ENCODE measurements at places on chromosomes 11 and 22.
A peak's percentile ranks its signal among the peaks of the same experiment; 100 is the strongest.

DNA sequence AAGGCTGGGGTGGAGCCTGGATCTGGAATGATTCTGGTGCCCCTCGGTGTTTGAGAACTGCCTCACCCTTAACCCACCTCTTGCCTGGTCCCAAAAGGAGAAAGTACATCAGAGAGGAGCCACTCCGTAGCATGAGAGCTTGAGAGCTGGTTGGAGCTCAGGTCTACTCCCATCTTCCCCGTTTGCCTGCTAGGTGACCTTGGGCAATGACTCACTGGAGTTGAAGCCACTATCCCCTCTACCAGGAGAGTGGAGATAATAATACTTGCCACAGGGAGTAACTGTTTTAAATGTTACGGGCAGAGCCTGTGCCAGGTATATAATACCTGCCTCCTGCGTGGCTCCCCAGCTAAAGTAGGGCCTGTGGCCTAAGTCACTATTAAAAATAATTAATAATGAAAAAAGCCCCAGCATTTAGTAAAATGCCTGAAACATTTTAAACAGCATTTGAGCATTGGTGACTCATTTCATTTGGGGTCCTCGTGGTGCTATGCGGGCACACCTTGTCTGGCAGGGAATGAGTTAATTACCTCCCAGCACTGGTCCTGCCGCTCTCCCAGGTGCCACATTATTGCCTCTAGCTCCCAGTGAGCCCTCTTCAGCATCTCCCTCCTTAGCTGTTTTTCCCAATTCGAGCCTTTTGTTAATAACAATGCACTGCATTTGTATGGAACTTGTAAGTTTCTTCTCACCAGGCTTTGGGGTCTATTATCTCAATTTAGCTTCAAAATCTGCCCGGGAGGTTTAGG is 22.5 kb downstream of the CYTH4 start:
- DNase-seq: no peak

- DNase-seq: no peak
These were observed 211.9 kb downstream of the BLID start for GRCh38 chr11:121904148-121904547.

- DNase-seq: no peak
These were observed 307.6 kb downstream of the CTTN start for GRCh38 chr11:70705930-70706329.

- DNase-seq: no peak
These were observed 303.6 kb downstream of the KIRREL3 start for GRCh38 chr11:126696982-126697381.

GRCh38 chr11:67611165-67611564 is 4.4 kb downstream of the NDUFV1 start:
- DNase-seq: no peak

DNA sequence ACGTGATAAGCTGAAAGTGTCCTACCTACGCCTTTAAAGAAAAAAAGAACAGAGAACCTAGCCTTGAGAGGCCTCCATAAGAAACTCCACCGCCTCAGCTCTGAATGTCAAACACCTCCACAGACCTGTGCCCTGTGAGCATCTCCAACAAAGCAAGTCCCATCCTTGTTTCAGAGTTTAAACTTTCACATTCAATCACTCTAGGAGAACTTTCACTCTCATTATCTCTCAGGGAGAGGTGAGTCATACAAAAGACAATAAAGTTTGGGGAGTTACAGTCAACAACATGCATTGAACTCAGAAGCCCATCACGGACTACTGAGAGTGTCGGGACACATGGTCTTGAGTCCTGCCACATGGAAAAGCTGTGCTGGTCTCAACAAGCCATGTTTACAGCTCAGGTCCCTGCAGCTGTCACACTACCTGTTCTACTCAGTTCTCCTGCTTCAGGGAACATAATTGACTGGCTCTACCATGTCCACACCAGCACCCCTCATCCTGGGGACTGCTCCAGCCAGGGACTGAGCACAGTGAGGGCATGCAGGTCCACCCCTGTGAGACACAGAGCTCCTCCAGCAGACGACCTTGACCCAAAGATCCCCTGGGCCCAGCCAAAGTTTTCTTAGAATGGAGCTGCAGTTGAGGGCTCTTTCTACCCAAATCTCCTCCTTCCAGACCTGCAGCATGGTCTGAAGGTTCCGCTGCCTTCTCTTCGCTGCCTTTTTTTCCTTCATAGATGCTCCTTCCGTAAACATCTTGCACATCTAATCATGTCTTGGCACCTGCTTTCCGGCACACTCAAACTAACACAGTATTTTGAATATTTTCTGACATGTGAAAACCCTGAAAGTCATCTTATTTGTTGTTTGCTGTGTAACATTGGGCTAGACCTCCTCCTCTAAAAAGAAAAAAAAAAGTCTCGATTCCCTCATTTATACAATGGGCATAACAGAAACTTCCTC is 114.9 kb downstream of the ETS1 start:
- DNase-seq: no peak

DNA sequence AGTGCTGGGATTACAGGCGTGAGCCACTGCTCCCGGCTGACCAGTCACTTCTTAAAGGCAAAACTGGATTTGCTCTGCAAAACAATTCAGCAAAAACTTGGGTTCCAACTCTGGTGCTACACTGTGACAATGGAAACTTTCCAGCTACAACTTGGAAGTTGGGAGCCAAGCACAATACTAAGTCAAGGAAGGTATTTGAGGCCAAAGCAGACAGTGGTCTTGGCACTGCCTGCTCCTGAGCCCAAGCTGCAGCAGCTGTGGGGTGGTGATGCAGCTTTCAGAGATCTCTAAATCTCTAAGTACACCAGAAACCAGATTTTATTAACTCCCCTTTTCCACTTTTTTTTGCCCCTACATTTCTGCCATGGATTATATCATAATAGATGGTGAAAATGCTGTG is 17.5 kb downstream of the ADM start:
- DNase-seq: no peak

GRCh38 chr11:131537196-131537595 is 166.8 kb downstream of the NTM start:
- peak; percentile 58 for DNase-seq

DNA sequence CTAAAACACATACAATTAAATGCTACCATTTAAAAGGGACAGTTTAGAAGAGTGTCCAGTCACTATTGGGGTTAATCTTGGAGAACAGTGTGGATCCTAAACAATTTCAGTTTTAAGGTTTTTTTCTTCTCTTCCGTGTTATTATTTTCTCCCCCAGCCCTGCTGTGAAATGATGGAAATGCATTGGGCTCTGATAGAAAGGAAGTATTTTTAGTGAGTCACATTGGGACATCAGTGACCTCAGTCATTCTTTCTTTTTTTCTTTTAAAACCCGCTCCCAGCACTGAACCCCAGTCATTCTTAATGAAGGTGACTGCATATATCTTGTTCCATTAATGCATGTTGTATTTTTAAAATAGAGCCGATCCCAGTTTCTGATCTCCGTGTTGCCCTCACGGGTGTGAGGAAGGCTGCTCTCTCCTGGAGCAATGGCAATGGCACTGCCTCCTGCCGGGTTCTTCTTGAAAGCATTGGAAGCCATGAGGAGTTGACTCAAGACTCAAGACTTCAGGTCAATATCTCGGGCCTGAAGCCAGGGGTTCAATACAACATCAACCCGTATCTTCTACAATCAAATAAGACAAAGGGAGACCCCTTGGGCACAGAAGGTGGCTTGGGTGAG is 93.2 kb upstream of the OR4B1 start:
- DNase-seq: no peak

DNA sequence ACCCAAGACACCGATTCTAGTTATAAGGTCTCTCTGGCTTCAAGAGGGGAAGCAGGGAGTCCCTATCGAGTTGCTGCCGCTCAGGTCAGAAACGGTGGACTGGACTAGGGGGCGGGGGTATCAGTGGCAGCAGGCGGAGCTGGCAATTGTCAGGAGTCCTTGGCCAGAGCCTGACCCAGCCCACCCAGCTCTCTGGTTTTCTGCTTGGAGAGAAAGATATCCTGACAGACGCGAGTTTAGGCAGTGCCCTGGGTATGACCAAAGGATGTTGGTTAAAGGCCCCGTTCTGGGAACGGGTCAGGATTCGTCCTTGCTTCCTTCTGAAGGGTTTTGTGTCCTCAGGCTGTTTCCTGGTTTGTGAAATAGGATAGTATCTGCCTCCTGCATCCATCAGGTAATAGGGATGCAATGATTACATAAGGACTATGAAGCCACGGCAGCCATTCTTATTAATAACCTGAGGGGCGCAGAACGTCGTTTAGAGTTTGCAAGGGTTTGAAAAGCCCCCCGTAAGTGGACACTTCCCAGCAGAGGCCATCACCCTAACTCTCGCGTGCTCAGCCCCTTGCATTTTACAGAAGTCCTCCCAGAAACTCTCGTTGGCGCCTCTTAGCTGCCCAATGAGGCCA is 700 bp upstream of the DEPDC5 start:
- peak; percentile 68 for DNase-seq

DNA sequence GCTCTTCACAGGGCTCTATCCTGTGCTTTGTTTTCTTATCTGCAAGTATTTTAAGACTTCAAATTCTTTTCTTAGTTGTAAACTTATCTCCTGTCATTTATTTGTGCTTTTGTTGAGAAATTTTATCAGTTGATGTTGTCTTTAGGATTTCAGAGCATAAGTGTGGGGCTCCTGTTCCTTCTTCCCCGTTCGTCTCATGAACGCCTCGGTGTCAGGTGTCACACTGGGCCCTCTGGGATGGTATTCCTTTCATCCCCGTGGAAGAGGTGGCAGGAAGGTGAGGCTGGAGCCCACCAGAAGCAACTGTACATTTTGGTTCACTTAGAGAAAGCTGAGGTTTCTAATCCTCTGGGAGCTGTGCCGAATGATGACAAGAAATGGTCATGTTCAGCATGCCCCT is 17.9 kb downstream of the NADSYN1 start:
- no peak for DNase-seq

DNA sequence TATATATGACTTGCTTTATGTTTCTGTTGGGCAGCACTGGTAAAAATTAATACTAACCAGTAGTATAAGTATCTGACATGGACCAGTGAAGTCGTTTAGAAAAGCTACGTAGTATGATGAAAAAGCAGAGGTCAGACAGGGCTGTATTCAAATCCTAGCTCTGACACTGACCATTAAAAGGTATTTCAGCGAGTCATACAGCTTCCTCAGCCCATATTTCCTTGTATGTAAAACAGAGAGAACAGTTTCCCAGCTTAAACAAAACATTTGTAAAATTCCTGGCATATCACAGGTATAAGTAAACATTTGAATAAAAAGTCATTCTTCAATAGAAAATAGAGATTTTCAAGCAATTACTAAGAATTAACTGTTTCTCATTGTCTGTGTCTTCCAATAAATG is 4.2 kb downstream of the NOX4 start:
- no peak for DNase-seq

GRCh38 chr22:49118065-49118464 is 709.6 kb downstream of the BRD1 start:
- no peak for DNase-seq

- DNase-seq: no peak
These were observed 95.4 kb downstream of the MYO18B start for GRCh38 chr22:25837288-25837900.

GRCh38 chr11:40029391-40029790 is 1430.1 kb downstream of the LRRC4C start:
- no peak for DNase-seq

GRCh38 chr11:64760759-64761420 is 1.1 kb upstream of the PYGM start:
- no peak for DNase-seq

DNA sequence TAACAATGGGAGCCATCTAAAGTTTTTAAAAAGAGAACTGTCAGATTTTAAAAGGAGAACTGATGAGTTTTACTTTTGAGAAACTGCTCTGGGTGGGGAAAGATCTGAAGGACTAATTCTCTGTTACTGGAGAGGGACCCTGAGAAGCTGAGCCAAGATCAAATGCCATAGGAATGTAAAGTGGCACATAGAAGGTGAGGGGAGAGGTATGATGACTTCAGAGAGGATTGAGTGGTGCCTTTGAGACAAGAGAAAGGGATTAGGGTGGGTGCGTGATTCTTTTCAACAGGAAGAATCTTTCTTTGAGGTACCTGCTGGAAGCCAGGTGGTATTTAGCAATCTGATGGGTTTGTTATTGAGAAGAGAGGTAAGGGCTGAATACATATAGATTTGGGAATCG is 9.0 kb downstream of the CRKL start:
- no peak for DNase-seq

- no peak for DNase-seq
These were observed 24.1 kb upstream of the FAM181B start for GRCh38 chr11:82757660-82758357.

DNA sequence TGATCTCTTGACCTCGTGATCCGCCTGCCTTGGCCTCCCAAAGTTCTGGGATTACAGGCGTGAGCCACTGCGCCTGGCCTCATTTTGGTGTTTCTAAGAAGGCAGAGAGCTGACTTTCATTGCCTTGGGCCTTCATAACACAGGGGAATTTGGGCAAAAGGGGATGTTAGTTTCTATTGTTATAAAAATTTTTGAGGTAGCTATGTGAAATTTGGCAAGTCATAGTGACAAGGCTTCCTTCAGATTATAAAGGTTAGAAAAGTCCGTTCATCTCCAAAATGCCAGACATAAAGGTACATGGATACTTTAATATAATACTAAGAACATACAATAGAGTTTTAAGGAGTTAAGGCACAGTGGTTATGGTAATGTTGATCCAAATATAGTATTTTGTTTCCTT is 17.2 kb downstream of the LDHC start:
- DNase-seq: no peak

DNA sequence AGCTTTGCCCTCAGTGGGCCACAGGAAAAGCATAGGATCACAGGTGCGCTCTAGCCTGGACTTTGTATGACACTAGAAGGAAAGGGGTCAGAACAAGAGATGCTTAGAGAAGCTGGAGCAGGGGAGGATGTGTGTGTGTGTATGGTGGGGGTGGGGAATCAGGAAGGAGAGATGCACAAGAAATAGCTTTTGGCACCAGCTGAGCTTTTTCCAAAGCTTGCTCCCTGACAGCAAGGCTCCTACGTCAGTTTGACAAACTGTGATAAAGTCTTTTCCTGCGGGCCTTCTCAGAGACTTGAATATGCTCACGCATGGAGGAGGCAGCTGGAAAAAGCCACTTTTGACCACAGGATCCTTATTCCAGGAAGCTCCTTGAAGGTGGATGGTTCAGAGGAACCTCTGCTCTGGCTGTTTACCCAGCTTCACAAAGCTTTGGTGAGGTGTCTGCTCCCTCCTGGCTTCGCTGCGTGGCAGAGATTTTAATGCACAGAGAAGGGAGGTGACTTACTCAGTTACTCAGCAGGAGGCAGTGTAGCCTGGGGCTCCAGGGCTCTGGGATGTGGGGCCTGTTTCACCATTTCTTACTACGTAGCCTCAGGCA is 3.9 kb downstream of the CDC42EP1 start:
- DNase-seq: no peak

DNA sequence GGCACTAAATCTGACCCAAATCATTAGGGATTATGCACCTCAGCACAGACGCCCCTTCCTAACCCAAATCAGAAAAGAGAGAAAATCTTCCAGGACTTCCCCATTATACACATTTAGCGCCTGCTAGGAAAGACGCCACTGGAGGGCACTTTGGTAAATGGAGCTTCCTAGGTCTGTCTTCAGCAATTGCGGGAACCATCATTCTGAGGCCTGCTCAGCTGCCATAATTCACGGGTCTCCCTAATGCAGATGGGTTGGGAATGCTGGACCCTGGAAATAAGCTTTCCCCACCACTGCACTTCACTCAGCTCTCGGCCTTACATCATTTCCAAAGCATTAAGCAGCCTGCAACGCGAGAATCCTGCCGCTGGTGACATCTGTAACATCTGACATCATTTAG is 86.2 kb upstream of the OPCML start:
- DNase-seq: peak; percentile 2

- peak; percentile 69 for DNase-seq
These were observed 105.0 kb upstream of the SESN3 start for GRCh38 chr11:95335989-95336388.

- peak; percentile 81 for DNase-seq
These were observed 85.0 kb upstream of the CLPB start for GRCh38 chr11:72519220-72519881.

All from NCI-H82 (cell line).